ENCODE measurements at places on chromosomes 12 and 14.

GRCh38 chr12:91985002-91985787 lies 160.5 kb downstream of the BTG1 start:
- DNase-seq: no peak

- no peak for DNase-seq
Measured at GRCh38 chr14:53285821-53286220, 132.7 kb upstream of the DDHD1 start.

GRCh38 chr14:52055167-52055566 lies 13.7 kb downstream of the NID2 start:
- no peak for DNase-seq

DNA sequence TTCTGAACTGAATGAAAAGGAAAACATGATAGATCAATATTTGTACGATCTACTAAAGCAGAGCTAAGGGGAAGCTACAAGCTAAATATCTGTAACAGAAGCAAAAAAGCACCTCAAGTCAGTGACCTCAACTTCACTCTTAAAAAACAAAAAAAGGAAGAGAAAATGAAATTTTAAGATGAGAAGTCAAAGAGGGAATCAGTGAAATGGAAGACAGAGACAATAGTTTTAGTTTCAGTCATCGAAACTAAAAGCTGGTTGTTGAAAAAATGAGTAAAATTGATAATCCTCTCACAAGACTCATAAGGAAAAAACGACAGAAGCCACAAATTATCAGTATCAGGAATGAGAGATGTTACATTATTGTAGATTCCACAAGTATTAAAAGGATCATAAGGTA lies 11.9 kb upstream of the SLC2A13 start:
- no peak for DNase-seq

DNA sequence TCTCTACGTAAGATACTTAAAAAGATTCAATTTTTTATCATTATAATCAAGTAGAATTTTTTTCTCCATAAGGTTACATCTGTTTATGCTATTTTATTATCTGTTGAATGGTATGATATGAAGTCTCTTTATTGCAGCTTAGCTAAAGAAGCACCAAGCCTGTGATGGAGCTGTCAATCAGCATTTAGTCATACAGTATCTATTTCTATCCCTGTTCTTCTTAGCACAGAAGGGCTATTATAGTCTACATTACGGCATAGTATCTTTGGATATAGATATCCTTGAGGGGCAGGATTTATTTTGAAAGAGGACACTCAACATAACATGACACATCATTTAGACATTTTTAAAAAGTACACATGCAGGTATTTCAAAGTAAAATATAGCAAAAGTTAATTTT lies 277.1 kb downstream of the FOXG1 start:
- no peak for DNase-seq

DNA sequence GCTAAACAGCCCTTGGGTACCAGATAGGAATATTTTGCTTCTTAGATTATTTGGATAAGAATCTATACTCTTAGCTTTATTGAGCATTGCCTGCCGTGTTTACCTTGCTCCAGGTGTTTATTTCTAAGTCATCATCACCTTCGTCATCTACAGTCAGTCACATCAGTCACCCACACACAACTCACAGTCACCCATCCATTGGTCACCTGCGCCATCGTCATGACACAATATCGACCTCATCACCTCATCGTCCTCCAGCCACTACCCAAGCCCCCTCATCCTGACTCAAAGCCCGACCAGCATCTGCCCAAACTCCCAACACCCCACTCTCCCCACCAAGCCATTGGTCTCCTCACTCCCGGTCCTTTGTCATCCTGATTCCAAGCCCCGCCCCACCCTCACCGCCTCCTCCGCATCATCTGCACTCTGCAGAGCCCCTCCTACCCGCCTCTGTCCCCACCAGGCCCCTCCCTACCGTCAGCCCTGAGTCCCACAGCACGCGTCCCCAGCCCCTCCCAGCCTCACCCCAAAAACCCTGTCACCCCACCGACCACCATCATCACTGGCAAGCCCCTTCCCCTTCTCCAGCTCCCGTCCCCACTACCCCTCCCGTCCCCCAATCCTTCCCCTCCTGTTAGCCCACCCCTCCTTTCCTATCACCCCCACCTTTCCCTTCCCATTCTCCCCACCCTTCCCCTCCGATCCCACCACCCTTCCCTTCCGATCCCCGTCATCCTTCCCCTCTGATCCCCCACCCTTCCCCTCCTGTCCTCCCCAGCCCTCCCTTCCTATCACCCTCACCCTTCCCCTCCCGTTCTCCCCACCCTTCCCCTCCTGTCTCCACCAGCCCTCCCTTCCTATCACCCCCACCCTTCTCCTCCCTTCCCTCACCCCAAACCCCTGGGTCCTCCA lies 9.8 kb downstream of the DLK1 start:
- DNase-seq: no peak

DNA sequence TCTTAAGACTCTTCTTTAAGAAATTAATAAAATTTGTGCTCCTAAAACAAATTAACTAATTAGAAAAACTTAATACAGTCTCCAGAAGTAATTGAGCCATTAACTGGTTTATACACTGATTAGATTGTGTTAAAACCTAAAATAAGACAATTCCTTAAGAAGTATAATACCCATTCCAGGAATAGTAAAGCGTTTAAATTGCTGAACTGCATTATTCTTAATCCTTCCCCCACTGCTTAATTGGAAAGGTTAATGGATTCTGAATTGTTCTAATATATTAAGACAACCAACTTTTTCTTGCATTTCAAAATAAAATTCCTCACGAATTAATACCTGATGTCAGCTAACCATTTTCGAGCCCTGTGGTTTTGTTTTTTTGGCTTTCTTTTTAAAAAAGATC lies 128.4 kb downstream of the KICS2 start:
- no peak for DNase-seq

DNA sequence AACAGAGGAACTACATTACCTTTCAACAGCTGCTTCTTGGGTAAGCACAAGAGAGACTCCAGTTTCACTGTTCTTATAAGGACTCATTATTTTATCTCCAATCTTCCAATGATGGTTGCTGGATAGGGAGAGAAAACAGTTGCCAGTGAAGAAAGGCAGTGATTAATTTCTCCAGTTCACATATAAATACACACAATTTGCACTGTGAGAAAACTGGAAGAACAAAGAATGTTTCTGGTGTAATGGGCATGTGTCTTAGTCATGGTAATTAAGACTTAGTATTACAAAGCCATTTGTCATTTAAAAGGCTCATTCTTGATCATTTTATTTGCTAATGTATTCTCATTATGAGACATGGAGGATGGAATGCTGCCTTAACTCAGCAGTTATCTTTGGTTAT lies 78.0 kb upstream of the FAR2 start:
- no peak for DNase-seq
